Ovary (tissue), 10 donors: ENCODE measurements at places on chromosomes 11 and 22. TPM values are rescaled to one million over a fixed set of nuclear protein-coding genes. Genes with fewer than 3 reads are reported as not detected.
A peak's percentile ranks its signal among the peaks of the same experiment; 100 is the strongest.

DNA sequence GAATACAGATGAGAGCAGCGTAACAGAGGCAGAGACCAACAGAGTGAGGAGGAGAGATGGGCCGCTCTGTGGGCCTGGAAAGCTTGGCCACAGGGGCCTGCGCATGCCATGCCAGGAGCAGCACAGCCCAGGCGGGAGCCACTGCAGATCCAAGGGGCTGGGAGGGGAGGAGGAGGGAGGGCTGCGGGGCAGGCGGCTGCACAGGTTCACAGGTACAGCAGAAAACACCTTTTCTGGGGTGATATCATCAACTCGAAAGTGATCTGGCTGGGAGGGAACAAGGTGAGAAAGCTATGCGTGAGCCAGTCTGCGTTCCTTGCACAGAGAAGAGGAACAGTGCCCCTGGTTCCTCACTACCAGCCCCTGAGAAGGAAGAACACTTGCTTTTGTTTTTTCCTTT, 14.8 kb downstream of the VPS37C start:
- peaks cover 6% of the 10 kb centered on the region for H3K4me1 ChIP-seq
- H3K4me3 ChIP-seq, result no peak overlapping the region
- no peak overlapping the region for H3K27ac ChIP-seq
- H3K27me3 ChIP-seq, result no peaks in the 10 kb centered on the region

- no peaks in the 10 kb centered on the region for H3K36me3 ChIP-seq
- no peaks in the 10 kb centered on the region for H3K4me1 ChIP-seq
- H3K4me3 ChIP-seq, result no peak overlapping the region
- H3K27ac ChIP-seq, result no peak overlapping the region
- no peaks in the 10 kb centered on the region for H3K27me3 ChIP-seq
These were observed 15.1 kb upstream of the KCNQ1OT1 start for GRCh38 chr11:2714871-2715270.

DNA sequence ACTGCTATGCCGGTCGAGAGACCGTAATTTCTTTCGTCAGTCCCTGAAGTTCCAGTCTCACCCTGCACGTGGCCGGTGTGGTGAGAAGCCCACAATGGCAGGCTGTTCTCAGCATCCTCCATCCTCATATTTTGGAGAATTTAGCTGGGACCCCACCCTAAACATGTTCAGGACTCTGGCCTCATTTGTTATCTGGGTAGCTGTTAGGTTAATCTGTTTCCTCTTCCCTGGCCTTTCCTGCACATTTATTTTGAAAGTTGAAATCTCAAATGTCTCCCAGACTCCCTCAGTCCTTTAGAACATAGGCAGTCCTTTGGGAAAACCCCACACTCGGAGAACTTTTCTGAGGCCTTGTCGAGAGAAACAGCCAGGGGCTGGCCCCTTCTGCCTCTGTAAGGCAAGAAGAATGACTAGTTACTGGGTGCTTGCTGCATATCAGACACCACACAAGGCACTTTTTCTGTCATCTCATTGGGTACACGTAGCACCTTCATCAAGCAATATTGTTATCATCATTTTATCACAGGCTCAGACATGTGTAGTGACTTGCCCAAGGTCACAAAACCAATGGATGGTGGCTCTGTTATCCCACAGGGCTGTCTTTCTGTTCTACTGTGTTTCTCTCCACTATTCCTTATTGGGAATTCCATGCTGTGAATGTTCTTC, 109.3 kb upstream of the CRYBB3 start:
- no peak for DNase-seq
- no peak overlapping the region for H3K4me3 ChIP-seq
- H3K36me3 ChIP-seq, result no peaks in the 10 kb centered on the region
- peaks cover 8% of the 10 kb centered on the region for H3K4me1 ChIP-seq

- H3K36me3 ChIP-seq, result no peaks in the 10 kb centered on the region
- no peaks in the 10 kb centered on the region for H3K27me3 ChIP-seq
- no peak overlapping the region for H3K4me3 ChIP-seq
These were observed 29.0 kb upstream of the VWA5A start for GRCh38 chr11:124085997-124086846.

DNA sequence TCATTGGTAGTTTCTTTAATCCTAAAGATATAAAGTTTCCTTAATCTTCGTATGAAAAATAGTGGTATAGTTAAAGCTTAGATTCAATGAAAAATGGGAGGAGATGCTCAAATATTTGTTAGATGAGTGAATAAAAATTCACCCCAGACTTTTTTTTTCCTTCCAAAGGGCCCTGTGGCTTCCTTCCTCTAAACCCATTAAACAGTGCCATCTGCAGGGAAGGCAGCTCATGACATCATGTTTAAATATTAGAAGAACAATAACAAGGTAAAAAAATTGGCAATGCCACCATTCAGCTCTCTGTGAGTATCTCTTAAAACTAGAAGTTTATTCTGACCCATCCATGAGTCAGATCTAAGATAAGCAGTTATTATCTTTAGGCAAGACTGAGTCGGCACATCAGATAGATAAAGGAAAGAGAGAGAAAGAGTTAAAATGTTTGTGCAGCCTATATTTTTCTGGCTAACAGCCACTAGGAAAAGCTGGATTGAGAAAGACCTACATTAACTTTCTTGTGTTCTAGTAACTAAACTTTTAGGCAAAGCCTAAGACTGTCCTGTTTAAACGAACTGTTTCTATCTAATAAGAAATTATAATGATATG, 19.1 kb upstream of the OOSP1 start:
- no peak overlapping the region for H3K27ac ChIP-seq
- H3K36me3 ChIP-seq, result no peaks in the 10 kb centered on the region
- DNase-seq, result no peak
- no peaks in the 10 kb centered on the region for H3K27me3 ChIP-seq
- no peak overlapping the region for H3K4me3 ChIP-seq
- H3K4me1 ChIP-seq, result no peaks in the 10 kb centered on the region

DNA sequence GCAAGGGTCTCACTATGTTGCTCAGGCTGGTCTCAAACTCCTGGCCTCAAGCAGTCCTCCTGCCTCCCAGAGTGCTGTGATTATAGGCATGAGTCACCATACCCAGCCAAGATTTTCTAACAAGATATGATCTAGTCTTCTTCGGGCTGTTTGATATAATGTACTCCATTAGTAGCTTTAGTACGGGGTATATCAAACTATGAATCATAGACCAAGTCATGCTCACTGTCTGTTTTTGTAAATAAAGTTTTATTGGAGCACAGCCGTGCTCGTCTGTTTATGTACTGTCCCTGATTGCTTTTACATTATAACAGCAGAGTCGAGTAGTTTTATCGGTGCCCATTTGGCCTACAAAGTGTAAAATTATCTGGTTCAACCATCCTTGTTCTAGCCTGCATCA, 43.9 kb upstream of the GRIK4 start:
- no peaks in the 10 kb centered on the region for H3K36me3 ChIP-seq
- no peak overlapping the region for H3K4me3 ChIP-seq
- no peaks in the 10 kb centered on the region for H3K27me3 ChIP-seq
- no peaks in the 10 kb centered on the region for H3K4me1 ChIP-seq
- no peak for DNase-seq

GRCh38 chr22:30185129-30185528, 61.4 kb downstream of the LIF start:
- H3K27ac ChIP-seq, result no peak overlapping the region
- no peak overlapping the region for H3K4me3 ChIP-seq

DNA sequence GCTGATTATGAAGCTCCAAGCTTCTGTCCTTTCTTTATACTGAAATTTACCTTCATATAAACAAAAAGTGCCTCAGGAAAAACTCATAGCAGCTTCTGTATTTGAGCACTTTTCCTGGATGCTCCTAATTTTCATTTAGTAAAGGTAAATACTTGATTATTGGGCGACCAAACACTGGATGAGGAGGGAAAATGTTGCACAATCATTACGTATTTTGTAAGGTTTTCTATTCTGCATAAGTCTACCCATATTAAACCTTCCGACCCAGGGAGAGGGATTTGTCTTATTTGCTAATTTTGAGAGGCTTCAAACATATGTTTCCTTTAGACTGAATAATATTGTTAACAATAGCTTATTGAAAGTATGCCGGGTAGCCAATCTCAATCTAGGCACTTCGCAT, 4.3 kb upstream of the SLC6A5 start:
- H3K27me3 ChIP-seq, result no peaks in the 10 kb centered on the region
- no peaks in the 10 kb centered on the region for H3K4me1 ChIP-seq
- DNase-seq, result no peak
- H3K4me3 ChIP-seq, result no peak overlapping the region

- H3K4me3 ChIP-seq, result no peak overlapping the region
- DNase-seq, result no peak
- H3K27ac ChIP-seq, result no peak overlapping the region
- H3K36me3 ChIP-seq, result no peaks in the 10 kb centered on the region
These were observed 59.8 kb downstream of the CYTH4 start for GRCh38 chr22:37342065-37342464.

DNA sequence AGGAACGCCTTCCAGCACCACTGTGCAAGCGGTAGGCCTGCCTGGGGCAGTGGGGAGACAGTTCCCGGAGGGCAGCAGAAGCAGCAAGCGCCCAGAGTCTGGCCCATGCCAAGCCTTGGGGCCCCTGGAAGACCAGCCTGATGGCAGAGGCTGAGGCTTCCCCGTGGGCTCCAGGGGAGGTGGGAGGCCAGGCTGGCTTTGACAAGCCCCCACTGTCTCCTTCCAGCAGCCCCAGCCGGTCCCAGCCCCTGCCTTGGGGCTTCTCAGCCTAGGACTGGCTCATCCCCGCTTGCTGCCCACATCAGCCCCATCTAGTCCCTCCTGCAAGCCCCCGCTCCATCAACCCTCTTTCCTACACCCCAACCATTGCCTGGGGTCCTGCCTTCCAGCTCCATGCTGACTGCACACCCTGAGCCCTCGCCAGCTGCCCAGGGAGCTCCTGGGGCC, 46.7 kb downstream of the IGF2 start:
- H3K4me1 ChIP-seq, result peaks cover 14% of the 10 kb centered on the region
- no peak for DNase-seq
- no peak overlapping the region for H3K27ac ChIP-seq
- H3K4me3 ChIP-seq, result no peak overlapping the region

- H3K27ac ChIP-seq, result no peak overlapping the region
- no peak overlapping the region for H3K4me3 ChIP-seq
- no peaks in the 10 kb centered on the region for H3K36me3 ChIP-seq
- no peaks in the 10 kb centered on the region for H3K27me3 ChIP-seq
These were observed 114.3 kb upstream of the CSNK2A3 start for GRCh38 chr11:11467312-11467711.

- H3K36me3 ChIP-seq, result no peaks in the 10 kb centered on the region
- H3K27ac ChIP-seq, result no peak overlapping the region
- H3K27me3 ChIP-seq, result no peaks in the 10 kb centered on the region
- H3K4me3 ChIP-seq, result no peak overlapping the region
These were observed 5.1 kb upstream of the PPP6R3 start for GRCh38 chr11:68455485-68455884.

GRCh38 chr11:76654298-76654851, 16.2 kb downstream of the LRRC32 start:
- no peaks in the 10 kb centered on the region for H3K27me3 ChIP-seq
- H3K4me3 ChIP-seq, result no peak overlapping the region
- no peaks in the 10 kb centered on the region for H3K36me3 ChIP-seq
- peak; percentile 83 for DNase-seq
- H3K4me1 ChIP-seq, result peaks cover 26% of the 10 kb centered on the region

DNA sequence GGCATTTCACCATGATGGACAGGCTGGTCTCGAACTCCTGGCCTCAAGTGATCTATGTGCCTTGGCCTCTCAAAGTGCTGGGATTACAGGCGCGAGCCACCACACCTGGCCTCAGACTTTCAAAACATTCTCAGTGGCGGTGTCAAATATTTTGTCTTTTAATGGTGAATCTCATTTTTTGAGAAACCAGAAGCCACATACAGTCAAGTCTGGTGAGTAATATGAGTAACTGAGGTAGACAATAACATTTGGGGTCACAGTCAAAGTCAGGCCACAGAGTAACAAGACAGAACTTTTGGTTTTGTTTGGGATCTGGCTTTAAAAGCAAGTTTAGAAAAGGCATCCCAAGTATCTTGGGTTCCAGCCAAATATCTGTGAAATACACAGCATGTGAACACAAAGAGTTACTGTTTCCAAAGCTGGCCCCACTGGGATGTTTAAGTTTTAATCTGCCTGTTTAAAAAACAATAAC, 5.6 kb upstream of the TMA7B start:
- no peaks in the 10 kb centered on the region for H3K4me1 ChIP-seq
- no peak overlapping the region for H3K4me3 ChIP-seq
- no peaks in the 10 kb centered on the region for H3K27me3 ChIP-seq
- no peaks in the 10 kb centered on the region for H3K36me3 ChIP-seq
- no peak for DNase-seq

DNA sequence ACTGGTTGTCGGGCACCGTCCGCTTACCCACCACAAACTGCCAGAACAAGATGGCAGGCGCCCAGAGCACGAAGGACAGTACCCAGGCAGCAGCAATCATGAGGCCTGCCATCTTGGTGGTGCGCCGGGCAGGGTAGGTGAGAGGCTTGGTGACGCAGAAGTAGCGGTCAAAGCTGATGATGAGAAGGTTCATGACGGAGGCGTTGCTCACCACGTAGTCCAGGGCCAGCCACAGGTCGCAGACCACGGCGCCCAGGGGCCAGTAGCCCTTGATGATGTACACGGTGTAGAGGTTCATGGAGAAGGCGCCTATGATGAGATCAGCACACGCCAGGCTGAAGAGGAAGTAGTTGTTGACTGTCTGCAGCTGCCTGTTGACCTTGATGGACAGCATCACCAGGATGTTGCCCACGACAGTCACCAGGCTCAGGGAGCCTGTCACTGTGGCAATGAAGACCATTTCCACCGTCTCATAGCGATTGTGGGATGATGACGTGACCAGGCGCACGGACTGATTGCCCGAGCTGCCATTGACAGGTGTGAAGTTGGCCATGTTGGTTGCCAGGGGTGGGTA, 4.6 kb downstream of the MDK start:
- H3K4me1 ChIP-seq, result peaks cover 15% of the 10 kb centered on the region
- H3K36me3 ChIP-seq, result no peaks in the 10 kb centered on the region

DNA sequence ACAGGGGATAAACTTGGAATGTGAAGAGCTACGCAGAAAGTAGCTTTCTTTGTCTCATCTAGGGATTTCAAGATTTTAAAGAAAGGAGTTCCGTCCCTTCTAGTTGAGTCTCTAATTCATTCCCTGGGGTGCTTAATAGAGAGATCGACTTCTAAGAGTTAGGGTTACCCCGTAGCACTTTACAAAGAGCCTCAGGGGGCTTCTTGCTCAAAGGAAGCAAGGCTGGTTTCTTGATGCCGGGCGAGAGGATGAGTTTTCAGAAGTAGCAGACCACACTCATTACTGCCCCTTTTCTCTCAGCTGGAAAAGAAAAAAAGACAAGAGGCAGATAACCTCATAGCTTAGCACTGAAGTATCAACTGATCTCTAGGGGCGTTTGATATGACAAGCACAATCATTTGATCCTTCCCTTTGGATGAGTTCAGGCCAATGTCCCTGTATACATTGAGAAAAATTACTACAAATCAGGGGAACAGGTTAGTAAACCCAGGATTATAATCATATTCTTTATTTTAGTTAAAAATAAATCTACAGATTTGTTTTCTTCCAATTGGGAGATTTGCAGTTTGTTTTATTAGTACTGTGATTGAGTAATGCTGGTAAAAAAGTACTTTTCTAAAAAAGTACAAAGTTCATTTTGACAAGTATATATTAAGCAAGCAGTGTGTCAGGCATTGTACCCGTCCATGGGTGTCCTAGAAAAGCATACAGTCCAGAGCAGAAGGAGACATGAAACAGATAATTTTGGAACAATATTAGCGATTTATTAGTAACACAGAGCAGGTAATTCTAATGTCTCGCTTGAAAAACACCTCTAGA, 18.7 kb downstream of the ELMOD1 start:
- no peaks in the 10 kb centered on the region for H3K27me3 ChIP-seq
- H3K4me1 ChIP-seq, result no peaks in the 10 kb centered on the region
- no peak overlapping the region for H3K4me3 ChIP-seq
- H3K27ac ChIP-seq, result no peak overlapping the region

Gene KRTAP5-8
- not detected for total RNA-seq

Gene TRIM5
- total RNA-seq, result 16.8 TPM

Gene AIFM3
- total RNA-seq, result 0.43 TPM

Gene MUC6
- total RNA-seq, result not detected

Gene MUC5AC
- total RNA-seq, result 0.03 TPM

Gene SLC5A12
- total RNA-seq, result not detected
